Spinal cord (tissue), 10 donors: ENCODE measurements at places on chromosomes 5 and 9. TPM values are rescaled to one million over a fixed set of nuclear protein-coding genes. Genes with fewer than 3 reads are reported as not detected.

The PRDM9 gene
- not detected for polyA plus RNA-seq

The HINT2 gene
- polyA plus RNA-seq = 43.4 TPM

DNA sequence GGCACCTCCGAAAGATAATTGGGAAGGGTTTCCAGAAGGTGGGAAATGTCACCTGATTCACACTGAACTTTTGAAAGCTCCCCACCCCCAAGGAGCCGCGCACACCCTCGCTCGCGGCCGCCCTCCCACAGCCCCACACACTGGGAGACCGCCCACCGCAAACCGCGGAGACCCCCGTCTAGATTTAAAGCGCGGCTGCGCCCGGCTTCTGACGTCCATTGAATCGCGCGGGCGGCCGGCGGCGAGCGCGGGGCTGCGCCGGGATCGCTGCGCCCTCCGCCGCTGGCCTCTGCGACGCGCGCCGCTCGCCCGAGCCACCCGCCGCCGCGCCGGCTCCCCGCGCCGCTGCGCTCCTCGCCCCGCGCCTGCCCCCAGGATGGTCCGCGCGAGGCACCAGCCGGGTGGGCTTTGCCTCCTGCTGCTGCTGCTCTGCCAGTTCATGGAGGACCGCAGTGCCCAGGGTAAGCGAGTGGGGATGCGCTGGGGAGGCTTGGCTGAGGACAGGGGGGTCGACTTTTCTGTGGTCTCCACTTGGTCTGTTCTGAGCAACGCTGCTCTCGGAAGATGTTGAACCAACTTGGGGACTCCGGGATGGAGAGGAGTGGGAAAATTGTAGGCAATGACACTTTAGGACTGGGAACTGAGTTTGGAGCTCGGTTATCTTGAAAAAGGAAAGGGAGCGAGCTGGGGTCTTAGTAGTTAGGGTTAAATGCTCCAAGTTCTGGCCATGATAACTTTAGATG is at the start of gene FST:
Gene FST (plus strand): TSS at position 214 of the 743 bp plus-strand sequence. CDS start 163 bp downstream, at position 377.
- no peak for DNase-seq

The ENDOG gene
- polyA plus RNA-seq = 35.5 TPM

- DNase-seq = no peak
Measured at GRCh38 chr9:93081081-93081529, 14.9 kb upstream of the CARD19 start.

DNA sequence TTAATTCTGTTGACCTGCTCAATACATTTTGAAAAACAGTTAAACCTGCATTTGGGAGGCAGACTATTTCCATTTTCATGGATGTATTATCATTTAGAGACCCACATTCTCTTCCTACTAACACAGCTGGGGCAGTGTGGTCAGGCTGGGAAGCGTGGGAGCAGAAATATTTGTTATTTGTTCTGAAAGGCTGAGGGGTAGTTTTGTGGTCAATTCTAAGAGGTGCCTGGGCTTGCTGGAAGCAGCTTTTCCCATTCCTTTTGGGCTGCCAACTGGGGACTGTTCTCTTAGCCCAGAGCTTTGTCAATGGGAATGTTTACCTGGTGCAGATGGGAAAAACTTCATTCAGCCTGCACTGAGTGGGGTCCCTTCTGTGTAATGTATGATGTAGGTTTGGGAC is 171.4 kb upstream of the DAP start:
- DNase-seq = no peak

DNA sequence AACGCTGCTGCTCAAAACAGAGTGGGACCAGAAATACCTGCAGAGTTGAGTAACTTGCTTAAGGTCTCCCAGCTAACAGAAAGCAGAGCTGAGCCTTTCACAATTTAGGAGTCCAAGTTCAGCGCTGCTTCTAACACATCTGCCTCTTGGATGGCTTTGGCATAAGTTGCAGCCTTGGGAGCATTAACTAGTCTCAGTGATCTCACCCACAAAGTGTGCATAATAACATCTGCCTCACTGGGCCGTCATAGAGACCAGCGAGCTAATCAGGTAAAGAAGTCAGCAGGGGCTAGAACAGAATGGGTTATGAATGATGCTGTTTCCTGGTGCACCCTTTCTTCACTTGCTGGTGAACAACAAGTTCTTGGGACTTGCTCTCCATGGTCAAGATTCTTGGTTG is 36.5 kb downstream of the WWC1 start:
- DNase-seq = no peak
